ENCODE measurements at places on chromosomes 7 and 10.

GRCh38 chr10:75617485-75618155 lies 186.2 kb downstream of the LRMDA start:
- DNase-seq = no peak

- DNase-seq = no peak
Observed at GRCh38 chr10:110214371-110214826, 7.0 kb downstream of the MXI1 start.

GRCh38 chr7:33873518-33873917 lies 31.8 kb upstream of the BMPER start:
- DNase-seq = no peak

- DNase-seq = no peak
Observed at GRCh38 chr10:113480851-113481502, 71.9 kb upstream of the HABP2 start.

GRCh38 chr7:9264395-9264794 lies 831.0 kb downstream of the NXPH1 start:
- DNase-seq = no peak

- no peak for DNase-seq
Observed at GRCh38 chr7:111750878-111751277, 188.6 kb upstream of the IMMP2L start.

DNA sequence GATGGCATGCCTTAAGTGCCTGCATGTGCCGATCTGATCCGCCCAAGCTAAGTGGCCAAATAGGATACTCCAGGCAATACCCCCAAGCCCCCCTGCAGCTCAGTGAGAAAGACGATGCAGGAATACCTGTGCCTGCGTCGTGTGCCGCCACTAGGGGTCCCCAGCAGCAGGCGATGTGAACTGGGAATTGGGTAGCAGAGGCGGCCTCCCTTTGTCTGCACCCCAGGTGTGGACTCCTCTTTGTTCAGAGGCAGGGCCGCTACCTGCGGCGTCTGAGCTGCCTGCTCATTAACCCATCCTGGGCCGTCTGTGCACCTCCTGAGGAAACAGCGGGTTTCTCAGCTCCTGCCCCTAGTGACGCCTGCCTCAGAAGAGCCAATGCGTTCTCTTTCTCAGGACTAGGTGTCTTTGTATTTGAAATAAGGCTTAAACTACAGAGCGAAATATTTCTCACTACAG lies 4.8 kb upstream of the CHN2 start:
- DNase-seq = no peak

DNA sequence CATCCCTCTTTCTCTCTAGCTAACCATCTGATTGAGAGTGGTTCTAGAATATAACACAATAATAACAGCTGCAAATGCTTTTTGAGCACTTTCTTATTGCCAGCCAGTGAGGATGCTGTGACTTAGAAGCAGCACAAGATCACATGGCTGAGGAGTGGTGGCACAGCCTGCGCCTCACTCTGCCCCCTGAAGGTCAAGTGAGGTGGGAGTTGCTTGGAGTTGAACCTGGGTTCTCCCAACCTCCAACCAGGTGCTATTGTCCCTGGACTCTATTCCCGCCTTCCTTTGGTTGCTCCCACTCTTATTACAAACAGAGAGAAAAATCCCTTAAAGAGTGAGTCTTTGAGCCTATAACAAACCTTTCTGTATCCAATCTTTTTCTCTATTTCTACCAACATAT lies 280.3 kb upstream of the PODXL start:
- no peak for DNase-seq

- DNase-seq = no peak
Observed at GRCh38 chr7:55020466-55020871, 1.7 kb downstream of the EGFR start.

DNA sequence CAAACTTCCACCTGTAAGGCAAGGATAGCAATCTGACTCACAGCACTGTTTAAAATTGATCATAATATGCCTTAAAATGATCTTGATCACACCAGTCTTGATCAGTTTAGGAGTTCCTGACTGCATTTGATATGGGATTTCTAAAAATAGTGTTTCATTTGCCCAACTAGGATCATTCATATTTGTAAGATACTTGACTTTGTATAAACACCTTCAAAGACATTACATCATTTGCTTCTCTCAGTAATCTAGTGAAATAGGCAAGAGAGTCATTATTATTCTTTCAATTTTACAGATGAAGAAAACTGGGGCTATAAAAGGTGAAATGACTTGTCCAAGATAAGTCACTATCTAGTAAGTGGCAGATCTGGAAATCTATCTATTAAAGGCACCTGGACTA lies 521.1 kb downstream of the GATA3 start:
- DNase-seq = no peak

DNA sequence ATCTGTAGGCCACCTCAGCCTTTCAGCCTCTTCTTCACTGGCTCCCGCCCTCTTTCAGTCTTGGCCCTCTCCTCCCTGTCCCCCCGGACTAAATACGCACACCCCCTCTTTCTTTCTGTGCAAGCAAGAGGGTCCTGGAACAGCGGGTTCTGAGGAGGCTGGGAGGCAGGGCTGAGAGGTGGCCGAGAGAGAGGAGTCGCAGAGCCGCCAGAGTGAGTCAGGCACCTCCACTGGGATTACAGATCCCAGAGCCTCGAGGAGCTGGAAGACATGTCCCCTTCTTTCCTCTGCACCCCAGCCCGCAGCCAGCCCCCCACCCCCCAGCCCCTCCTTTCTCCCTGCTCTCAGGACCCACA lies 182 bp downstream of the CCDC136 start:
- DNase-seq = no peak

DNA sequence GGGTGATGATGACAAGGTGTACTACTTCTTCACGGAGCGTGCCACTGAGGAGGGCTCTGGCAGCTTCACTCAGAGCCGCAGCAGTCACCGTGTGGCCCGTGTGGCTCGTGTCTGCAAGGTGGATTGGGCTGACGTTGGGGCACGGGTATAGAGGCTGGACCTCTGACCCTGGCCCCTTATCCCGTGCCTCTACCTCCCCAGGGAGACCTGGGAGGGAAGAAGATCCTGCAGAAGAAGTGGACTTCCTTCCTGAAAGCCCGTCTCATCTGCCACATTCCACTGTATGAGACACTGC lies 8.4 kb downstream of the MRPL43 start:
- DNase-seq = no peak

- no peak for DNase-seq
Observed at GRCh38 chr7:33379891-33380525, 250.6 kb downstream of the BBS9 start.

- no peak for DNase-seq
Observed at GRCh38 chr7:27547401-27547800, 115.3 kb downstream of the HIBADH start.

- no peak for DNase-seq
Observed at GRCh38 chr7:143172354-143172753, 10.9 kb upstream of the TAS2R39 start.

DNA sequence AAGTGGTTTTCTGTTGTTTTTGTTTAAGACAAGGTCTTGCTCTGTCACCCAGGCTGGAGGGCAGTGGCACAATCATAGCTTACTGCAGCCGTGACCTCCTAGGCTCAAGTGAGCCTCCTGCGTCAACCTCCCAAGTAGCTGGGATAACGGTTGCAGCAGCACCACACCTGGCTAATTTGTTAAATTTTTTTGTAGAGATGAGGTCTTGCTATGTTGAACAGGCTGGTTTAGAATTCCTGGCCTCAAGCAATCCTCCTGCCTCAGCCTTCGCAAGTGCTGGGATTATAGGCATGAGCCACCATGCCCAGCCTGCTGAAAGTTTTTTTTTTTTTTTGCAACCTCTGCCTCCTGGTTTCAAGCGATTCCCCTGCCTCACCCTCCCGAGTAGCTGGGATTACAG lies 31.1 kb downstream of the PROSER2 start:
- no peak for DNase-seq

- no peak for DNase-seq
Observed at GRCh38 chr7:43449577-43449976, 133.3 kb upstream of the STK17A start.

DNA sequence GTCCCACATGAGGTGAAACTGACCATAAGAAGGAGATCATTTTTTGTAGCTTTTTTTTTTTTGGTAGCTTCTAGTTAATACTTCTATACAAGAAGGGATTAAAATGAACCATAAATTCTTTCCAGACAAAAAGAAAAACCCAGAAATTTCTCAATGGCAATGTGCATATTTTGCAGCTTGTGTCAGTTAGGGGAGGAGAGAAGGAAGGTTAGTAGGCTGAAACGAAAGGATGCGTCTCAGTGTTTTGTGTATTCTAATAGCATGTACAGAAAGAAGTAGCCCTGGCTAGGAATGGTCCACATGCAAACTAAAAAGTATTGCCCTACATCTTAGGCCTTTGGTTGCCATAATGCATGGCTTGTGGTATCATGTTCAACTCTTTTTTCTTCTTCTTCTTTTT lies 90.6 kb downstream of the CACNB2 start:
- no peak for DNase-seq

DNA sequence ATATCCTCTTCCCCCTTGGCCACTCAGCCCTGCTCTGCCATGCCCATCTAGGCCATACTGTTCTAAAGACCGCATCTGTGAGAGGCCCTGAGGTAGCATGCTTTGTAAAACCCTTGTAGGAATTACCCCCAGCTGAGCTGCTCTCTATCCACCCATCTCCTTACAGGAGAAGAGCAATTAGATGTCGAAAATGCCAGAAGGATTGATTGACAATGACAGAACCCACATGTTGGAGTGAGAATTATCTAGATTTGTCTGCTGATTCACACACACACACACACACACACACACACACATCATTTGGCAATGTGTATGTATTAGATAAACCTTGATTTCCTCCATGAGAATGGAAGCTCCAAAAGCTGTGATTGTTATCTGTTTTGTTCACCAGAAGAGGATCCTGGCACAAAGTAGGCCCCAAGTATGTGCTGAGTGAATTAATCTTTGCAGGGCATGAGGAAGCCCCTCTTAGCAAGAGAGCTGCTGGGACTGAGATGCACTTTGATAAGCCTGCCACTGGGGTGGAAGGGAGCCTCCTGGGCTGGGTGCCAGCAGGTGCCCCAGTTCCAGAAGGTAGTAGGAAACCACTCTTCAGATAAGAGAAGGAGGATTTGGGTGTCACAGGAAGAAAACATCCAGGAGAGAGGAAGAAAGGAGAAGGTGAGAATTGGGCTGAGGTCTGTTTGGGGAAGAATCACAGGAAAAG lies 187.5 kb upstream of the ADO start:
- DNase-seq = no peak

GRCh38 chr7:10537764-10538163 lies 435.9 kb upstream of the PHF14 start:
- DNase-seq = no peak

DNA sequence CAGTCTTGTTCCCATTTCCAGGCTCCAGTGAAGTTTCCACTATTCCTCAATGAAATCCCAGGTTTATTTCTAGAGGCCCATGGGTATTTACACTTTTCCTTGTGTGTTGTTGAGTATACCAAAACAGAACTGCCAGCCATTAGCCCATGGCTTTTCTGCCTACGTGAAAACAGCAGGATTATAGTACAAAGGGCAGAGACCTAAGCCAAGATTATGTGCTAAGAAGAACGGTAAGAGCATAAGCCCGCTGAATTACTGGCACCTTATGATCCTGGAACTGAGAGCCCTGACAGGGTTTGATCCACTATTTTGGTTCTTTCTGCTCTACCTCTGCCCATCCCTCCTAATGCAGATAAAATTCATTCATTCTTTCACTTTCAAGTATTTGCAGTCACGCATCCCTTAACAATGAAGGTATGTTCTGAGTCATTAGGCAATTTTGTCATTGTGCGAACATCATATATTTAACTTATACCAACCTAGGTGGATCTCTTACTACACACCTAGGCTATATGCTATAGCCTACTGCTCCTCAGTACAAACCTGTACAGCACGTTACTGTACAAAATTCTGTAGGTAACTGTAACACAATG lies 16.0 kb downstream of the SEMA3C start:
- DNase-seq = no peak

- DNase-seq = no peak
Observed at GRCh38 chr10:95430231-95430951, 130.8 kb downstream of the SORBS1 start.

DNA sequence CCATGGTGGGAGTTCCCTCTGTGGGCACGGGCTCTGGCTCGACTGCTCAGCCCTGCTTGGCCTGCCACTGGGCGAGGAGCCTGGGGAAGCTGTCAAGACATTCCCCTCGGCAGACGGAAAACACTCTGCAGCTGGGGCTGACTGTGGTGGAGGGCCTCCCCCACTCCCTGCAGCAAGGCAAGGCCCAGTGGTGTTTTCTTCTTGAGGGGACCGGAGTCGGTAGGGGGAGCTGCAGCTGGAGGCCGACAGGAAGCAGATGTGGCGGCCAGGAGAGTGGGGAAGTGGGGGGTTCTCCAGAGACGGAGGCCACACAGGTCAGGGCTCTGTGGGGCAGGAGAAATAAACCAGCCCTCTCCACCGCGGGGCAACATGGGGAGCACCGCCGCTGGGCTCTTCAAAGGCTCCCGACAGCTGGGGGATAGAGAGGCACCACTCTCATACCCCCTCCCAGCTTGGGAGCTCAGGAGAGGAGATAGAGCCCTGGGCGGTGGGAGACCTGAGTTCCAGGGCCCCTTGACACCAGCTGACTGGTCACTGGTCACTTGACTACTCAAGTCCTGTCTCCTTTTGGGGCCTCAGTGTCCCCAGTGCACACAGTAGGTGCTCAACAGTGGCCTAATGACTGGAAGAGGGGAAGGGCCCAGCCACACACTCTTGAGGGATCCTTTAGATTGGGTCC lies 43.4 kb downstream of the PPIF start:
- no peak for DNase-seq

- DNase-seq = no peak
Observed at GRCh38 chr10:60427709-60428386, 38.2 kb upstream of the ANK3 start.

GRCh38 chr10:30294476-30295240 lies 54.4 kb downstream of the MTPAP start:
- no peak for DNase-seq

DNA sequence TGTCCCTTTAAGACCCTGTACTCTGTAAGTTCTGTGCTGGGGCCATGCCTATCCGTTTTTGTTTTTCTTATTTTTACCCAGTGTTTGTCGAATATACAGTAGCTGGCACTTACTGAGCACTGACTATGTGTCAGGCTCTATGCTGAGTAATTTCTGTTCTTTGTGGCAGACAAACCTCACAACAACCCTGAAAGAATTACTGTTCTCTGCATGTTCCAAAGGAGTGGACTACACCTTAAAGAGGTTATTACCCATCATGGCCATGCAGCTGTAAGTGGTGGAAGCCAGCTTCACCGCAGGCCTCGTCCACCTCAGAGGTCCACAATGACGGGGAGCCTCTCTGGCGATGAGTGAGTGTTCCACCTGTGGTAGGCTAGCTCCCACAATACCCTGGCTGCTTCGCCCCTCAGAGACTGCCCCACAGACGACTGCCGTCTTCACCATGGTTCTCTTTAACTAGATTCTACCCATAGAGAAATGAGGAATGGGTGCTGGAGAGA lies 30.1 kb upstream of the RBM20 start:
- DNase-seq = no peak

- no peak for DNase-seq
Observed at GRCh38 chr7:94739180-94739579, 83.2 kb upstream of the SGCE start.

DNA sequence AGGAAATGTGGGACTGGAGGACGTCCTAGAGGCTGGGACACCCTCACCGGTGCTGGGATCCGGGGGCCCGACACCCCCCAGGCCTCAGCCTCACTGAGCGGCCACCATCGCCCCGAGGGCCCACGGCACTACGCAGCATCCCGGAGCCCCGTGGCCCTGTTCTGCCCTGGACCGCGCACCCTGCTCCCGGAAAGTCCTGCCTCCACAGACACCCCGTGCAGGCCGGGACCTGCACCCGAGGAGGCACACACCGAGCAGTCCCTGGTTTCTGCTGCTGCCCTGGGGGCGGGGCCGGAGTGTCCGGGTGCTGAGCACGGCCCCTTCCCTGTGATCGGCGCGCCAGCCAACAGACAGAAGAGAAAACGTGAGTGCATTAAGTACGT lies 18.1 kb upstream of the KNDC1 start:
- no peak for DNase-seq

GRCh38 chr7:93055543-93056107 lies 62.2 kb downstream of the SAMD9 start:
- DNase-seq = no peak
